ENCODE measurements at places on chromosomes 6 and 20.

- DNase-seq: no peak
Observed at GRCh38 chr20:57281900-57282299, 15.5 kb upstream of the BMP7 start.

- no peak for DNase-seq
Observed at GRCh38 chr6:43389730-43390295, 20.4 kb upstream of the ZNF318 start.

DNA sequence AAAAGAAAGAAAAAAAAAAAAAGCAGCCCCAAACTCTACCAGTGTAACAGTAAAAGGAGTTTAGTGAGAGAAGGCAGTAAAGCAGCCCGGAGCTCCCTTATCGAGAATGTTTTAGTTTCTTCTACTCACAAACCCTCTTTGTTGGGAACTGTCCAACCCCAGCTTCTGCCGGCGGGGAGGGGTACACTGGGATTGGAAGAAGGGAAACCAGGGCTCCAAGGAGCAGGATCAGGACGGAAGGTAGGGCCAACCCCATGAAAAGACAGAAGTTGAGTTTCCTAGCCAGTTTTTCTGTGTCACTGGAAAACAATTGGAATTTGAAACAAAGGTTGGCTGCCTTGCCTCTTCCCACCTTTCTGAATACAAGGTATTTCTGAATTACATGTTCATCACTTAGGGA is 66.0 kb downstream of the KIZ start:
- DNase-seq: peak; percentile 77

DNA sequence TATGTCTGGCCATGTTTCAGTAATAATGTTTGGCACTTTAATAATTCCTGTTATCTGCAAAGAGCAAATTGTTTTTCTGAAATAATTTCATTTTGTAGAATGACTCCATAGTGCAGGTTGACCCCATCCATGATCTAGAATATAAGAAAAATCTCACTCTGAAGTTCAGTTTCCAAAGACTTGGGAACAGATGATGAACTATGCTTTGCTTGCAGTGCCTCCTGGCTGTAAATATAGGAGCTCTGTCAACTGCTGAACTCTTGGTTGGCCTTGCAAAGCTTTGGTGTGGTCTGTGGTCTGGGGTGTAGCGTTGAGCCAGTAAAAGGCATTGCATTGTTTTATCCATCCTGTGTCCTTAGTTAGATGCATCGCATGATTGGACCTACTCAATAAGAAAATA is 104.0 kb downstream of the PLCB4 start:
- no peak for DNase-seq

GRCh38 chr6:100905067-100905466 is 23.9 kb upstream of the ASCC3 start:
- no peak for DNase-seq

GRCh38 chr20:17443131-17443858 is 87.9 kb downstream of the BFSP1 start:
- no peak for DNase-seq

DNA sequence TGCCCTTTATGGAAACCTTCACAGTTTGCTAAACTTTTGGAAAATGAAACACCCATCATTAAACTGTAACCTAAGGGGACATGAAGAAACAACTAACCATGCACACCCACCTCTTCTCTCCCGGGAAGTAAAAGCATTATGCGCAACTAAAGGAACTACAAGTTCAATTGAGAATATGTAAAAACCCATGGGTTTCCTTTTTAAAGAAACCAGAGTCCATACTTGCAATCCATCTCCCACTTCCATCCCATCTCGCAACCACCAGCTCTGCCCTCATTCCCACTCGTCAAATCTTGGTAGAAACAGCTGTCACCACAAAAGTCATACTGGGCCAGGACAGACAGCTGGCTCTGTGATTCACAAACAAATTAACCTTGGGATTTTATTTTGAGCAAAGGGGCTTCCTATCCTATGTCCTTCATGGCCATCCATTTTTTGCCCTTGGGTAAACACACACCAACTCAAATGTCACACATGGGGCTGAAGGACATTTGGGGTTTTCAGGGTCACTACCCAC is 81.5 kb downstream of the HAO1 start:
- DNase-seq: no peak

DNA sequence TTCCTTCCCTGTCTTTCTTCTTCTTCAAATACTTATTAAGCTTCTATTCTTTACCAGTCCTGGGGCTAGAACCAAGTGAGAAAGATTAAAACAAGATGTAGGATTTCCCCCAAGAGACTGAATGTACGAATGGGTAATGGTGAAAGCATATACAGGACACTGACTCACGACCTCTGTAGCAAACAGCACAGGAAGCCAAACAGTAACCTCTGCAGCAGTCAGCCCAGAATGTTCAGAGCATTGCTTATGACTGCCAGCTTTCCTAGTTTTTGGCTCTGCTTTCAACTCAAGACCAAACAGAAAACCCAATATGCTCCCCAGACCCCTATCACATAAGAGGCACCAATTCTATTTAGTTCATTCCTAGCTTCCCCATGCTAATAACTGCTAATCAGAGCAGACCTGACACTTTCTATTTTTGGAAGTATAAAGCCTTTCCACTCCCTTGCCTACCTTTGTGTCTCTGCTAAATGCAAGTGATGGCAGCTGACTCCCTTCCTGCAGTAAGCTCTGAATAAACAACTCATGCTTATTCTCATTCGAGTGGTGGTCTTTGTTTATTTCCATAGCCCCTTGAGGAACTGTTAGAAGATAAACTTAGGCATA is 690.6 kb downstream of the EPM2A start:
- DNase-seq: no peak

- DNase-seq: no peak
Observed at GRCh38 chr6:109450801-109451200, 4.8 kb downstream of the MICAL1 start.

GRCh38 chr6:36122495-36123269 is 7.6 kb upstream of the MAPK13 start:
- no peak for DNase-seq

DNA sequence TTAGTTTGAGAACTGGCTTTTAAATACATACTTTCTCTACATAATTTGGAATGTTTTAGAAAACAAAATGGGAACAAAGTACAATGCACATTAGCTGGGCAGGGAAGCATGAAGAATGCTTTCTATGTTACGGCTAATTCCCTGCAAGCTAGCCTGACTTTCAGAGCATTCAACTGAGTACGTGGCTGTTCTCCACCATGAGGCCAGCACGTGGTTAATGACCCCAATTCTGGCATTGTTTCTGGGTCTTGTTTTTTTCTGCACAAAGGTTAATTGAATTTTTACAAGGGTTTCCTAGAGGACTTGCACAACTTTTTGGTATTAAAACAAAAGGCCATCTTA is 208.6 kb upstream of the AGPAT4 start:
- DNase-seq: no peak

- no peak for DNase-seq
Observed at GRCh38 chr20:34525709-34526416, 9.6 kb downstream of the DYNLRB1 start.

DNA sequence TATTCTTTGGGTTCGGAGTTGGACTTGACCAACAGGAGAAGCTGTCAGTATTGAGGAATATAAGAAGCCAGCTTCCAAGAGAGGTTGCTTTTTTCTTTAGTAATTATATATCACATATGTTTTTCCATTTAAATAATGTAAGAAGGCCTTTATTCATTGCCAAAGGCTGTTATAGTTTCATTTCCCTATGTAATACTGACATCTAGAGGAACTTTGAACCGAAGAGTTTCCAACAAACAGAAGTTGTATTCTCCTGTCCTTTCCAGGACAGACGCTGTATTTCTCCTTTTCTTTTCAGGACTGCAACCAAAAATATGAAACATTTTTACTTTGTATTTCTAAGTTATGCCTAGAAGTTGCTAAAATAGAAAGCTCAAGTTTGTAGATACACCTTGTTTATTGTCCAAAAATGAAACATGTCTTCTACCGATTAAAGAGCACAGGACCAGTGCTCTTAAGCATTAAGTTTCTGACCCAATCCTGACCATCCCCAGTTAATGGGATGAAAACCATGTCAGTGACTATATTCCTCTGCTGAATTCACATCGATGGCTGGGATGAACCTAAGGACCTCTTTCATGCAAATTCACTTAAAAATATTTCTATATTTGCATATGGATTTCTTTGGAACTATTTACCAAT is 55.1 kb downstream of the MYLK4 start:
- DNase-seq: no peak

DNA sequence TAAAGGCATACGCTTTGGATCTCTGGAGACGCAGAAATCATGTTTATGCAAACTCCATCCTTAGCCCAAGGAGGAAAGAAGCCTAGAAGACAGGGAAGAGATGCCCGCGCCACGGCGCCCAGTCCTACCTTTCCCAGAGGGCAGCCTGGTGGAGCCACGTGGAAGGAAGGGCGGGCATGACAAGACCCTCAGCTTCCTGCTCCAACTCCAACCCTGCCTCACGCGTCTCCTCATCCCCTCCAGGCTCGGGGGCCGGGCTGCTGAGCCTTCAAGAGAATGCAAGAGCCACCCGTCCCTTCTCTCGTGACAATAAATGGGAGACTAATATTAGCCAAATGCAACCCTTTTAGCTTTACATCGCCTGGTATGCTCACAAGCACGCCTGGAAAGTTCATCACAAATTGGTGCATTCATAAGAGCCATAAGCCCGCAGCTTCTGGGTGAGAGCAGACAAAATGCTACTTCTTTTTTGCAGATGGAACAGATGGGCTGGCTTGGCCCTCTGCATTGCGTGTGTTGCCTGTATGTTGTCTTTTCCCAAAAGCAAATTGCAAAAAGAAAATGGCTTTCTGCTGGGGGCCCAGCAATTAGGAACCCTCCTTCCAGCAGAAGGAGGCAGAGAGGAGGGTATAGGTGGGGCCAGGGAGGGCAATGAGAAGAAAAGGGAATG is 8.2 kb upstream of the NTSR1 start:
- no peak for DNase-seq

DNA sequence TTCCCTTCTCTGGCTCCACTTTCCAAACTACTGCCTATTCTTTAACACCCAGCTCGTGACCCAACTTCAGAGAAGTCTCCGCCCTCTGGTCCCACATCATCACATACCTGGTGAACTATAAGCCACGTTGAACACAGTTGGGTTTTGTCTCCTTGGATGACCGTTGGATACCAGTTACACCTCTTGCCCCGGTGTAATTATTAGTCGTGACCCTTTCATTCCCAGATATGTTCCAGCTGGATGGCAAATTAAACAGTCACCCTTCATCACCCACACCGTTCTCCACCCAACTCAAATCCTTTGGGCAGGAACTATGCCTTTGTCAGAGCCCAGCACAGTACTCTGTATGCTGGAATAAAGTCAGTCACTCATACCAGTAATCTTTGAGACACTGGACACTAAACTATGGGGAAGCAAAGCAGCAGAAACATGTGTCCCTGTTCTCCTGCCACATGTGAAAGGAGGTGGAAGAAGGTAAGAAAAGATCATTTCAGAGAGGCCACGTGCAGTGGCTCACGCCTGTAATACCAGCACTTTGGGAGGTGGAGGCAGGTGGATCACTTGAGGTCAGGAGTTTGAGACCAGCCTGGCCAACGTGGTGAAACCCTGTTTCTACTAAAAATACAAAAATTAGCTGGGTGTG is 22.5 kb downstream of the PLAGL2 start:
- DNase-seq: no peak

GRCh38 chr6:44120692-44121443 is 6.4 kb downstream of the MRPL14 start:
- no peak for DNase-seq

DNA sequence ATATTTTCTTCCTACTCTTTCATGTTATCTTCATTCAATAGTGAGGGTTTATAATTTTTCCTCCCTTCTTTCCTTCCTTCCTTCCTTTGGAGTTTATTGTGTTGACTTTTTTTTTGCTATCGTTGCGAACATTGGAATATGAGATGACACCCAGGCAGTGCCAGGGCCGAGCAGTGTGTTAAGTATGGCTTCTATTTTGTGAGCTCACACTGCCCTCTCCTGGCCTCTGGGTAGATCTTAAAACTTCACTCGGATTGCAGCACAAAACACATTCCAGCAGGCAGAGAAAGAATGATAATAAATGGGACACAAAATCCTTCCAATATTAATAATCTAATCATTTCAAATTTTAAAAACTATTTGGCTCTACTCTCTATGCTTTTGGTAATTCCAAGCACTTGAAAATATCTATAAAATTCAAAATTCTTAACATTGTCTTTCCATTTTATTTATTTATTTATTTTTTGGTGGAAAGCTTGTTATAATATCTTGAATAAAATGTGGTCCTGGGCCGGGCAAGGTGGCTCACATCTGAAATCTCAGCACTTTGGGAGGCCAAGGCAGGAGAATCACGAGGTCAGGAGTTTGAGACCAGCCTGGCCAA is 147.4 kb upstream of the OLIG3 start:
- peak; percentile 60 for DNase-seq

DNA sequence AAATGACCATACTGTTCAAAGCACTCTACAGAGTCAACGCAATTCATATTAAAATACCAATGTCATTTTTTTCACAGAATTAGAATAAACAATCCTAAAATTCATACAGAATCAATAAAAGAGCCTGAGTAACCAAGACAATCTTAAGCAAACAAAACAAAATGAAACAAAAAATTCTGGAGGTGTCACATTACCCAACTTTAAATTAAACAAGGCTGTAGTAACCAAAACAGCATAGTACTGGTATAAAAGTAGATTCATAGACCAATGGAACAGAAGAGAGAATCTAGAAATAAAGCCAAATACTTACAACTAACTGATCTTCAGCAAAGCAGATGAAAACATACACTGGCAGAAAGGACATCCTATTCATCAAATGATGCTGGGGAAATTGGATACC is 346.9 kb upstream of the JAG1 start:
- DNase-seq: no peak

GRCh38 chr20:37868851-37869333 is 34.0 kb upstream of the VSTM2L start:
- DNase-seq: no peak

DNA sequence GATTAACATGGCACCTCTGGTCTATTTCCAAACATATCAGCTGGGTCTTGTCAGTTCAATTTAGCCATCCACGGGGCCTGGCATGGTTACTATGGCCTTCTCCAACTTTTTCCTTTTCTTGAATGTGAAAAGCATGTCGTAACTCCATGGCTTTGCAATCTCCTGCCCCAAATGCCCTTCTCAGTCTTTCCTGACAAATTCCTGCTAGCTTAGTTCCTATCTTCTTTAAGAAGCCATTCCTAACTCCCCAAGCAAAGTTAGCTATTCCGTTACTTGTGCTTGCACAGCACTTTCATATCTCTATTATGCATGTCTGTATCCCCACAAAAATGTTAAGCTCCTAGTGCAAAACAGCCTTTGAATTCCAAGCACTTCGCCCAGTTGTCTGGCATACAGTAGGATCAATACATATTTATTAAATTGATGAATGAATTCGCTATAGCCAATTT is 105.6 kb downstream of the AIG1 start:
- DNase-seq: no peak

DNA sequence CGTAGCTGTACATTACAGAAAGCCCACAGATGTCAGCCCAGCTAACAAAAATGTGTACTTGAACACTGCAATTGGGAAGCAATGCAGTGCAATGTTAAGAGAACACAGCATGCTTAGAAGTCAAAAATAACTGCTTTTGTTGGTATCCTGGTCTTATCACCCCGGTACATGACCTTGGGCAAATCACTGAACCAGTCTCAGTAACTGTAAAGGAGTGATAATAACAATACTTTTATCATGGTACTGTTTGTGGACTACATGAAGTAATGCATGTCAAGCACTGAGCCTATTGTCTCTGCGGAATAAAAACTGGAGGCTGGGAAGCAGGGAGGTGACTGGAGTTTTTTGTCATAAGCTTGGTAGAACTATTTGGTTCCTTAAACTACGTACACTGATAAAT is 44.7 kb upstream of the SPDEF start:
- DNase-seq: no peak

- no peak for DNase-seq
Observed at GRCh38 chr6:156107624-156108101, 652.0 kb upstream of the NOX3 start.

GRCh38 chr6:166382933-166383801 is at the start of gene MPC1:
MPC1 (minus strand) TSS chr6:166382940; CDS start chr6:166382876, 64 bp downstream.
- DNase-seq: peak; percentile 95

Measured in WTC11 (cell line).